Left colon (tissue), 2 donors: ENCODE measurements at places on chromosomes 13 and 19. TPM values are rescaled to one million over a fixed set of nuclear protein-coding genes. Genes with fewer than 3 reads are reported as not detected.

DNA sequence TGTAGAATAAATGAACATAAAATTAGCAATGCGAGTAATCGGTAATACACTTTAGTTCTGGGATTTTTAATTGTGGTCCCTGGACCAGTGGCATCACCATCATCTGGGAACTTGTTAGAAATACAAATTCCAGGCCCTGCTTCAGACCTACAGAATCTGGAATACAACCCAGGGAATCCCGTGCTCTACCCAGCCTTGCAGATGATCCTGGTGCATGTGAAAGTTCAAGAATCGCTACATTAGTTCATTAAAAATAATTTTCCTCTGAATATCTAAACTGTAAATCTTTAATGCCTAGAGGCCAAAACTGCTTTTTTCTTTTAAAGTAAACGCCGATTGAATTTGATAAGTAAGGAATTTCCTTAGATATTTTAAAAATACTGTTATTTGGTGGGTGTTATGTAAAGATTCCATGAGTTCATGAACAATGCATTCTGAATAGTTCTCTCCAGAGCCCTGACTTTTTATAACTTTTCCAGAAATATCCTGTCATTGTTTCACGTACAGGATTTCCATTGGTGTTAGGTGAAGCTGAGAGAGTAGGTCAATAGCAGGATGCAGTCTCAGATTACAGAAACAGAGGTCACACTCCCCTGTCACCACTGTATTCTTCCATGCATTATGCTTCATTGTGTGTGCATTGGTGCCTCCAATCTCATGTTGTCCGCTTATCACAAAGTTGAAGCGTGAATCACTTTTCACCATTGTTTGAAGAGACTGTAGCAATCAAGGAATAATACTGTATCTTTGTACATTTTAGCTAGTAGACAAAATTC, 596.5 kb upstream of the KLF12 start:
- DNase-seq = no peak

DNA sequence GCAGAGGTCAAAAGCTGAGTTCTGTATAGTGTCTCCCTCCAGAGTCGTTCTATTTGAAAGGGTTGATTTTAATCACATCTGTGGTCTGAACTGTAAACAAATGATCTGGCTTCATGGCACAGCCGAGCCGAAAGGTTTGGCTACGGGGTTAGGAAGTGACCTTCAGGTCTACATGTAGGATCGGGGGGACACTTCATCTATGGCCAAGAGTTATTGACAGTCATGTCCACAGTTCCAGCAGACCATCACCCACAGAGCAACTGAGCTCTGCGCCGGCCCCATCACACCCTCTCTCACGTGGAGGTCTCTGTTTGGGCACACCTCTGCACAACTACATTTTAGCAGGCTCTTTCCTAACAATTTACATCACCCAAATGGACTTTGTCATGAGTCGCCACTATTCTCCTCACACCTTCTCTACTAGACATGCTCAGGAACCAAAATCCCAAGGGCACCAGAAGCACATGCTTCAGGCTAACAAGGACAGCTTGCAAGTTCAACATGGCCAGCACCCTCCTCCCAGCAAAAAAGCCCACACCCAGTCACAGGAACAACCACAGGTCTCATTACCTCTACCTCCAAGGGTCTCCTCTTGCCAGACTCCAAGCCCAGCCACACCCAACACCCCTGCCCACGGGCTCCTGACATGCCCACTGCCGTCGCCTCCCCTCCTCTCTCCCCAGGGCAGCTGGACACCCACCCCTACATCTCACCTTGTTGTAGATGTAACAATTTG, 36.1 kb upstream of the EPHX3 start:
- no peak for DNase-seq

GRCh38 chr13:45700971-45701900, 884 bp upstream of the CBY2 start:
- DNase-seq = no peak

DNA sequence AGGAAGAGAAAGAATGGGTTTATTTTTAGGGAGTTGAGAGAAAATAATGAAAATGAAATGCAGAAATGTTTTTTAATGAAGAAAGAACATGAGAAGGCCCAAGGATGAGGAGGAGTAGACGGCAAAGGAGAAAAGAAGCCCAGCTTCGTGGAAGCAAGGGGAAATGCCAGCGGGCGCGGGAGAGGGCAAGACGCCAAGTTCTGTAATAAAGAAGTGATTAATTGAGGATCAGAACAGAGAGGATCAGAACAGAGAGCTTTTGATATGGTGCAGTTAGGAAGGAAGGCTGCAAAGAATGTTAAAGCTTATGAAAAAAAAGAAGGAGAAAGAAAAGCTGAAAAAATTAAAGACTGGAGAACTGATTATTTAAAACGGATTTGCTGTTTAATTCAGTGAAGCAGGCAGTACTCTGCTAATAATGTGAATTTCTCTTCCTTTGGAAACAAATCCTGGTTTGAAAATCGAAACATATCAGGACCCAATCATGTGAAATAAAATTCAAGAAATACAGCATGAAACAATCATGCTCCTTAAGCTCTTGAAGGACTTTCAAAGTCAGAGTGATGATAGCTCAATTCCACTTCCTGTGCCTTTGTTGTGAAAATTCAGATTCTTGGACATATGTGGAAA, 99.3 kb upstream of the SOX1 start:
- DNase-seq = no peak

- DNase-seq = no peak
These were observed 14.3 kb downstream of the GAS6 start for GRCh38 chr13:113849546-113849945.

DNA sequence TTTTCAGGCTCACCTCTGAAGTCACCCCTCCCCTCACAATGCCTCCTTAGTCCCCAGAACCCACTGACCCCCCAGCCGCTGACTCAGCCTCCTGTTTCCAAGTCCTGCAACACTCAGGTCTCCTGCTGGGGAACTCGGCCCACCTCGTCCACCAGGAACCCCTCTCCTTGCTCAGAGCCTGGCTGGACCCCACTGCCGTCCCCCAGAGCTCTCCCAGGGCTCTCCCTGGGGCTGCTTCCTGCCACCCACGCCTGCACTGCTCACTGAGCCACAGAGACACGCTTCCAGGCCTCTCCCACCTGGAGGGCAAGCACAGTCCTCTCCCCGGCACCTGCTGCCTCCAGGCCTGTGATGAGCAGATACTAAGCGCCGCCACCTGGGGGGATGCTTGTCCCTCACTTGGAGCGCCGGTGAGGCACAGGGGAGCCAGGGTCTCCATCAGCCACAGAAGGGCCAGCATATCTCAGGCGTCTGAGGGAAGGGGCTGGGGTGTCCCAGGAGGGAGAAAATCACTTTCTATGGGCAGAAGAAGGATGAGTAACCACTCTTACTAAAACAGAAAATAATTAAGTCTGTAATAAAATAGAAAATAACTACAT, 53.8 kb downstream of the KLF2 start:
- no peak for DNase-seq

GRCh38 chr13:109380457-109380856, 405.9 kb downstream of the IRS2 start:
- DNase-seq = no peak

Gene AMH
- 1.7 TPM for total RNA-seq

Gene ZNF221
- total RNA-seq = 2.1 TPM

Gene DOCK6
- total RNA-seq = 64.7 TPM

Gene ZNF85
- total RNA-seq = 2.5 TPM

Gene PRKCG
- 0.22 TPM for total RNA-seq
